ENCODE measurements at places on chromosomes 4 and X. TPM values are rescaled to one million over a fixed set of nuclear protein-coding genes. Genes with fewer than 3 reads are reported as not detected.

Gene PRICKLE3
- 7.2 TPM for total RNA-seq

Gene TCEAL3
- 10.5 TPM for total RNA-seq

Gene TKTL2
- total RNA-seq: not detected

Gene SHROOM3
- 1.6 TPM for total RNA-seq

Gene MTCP1
- 2.9 TPM for total RNA-seq

Gene UGT2B15
- total RNA-seq: not detected

Gene TSPAN7
- total RNA-seq: 9.6 TPM

Gene NEIL3
- total RNA-seq: 3.6 TPM

Gene TMPRSS11B
- not detected for total RNA-seq

Gene HNRNPD
- total RNA-seq: 25.5 TPM

Gene TLR3
- 2.9 TPM for total RNA-seq

Gene GYG2
- total RNA-seq: under 0.01 TPM

Gene EXOC1L
- not detected for total RNA-seq

Gene GAGE2A
- total RNA-seq: not detected

Gene TBC1D8B
- 4.2 TPM for total RNA-seq

Gene NPY1R
- total RNA-seq: not detected

Gene THAP6
- total RNA-seq: 9.0 TPM

Gene STPG2
- under 0.01 TPM for total RNA-seq

Gene CCDC158
- not detected for total RNA-seq

Gene FATE1
- total RNA-seq: not detected

Gene PLK4
- total RNA-seq: 5.2 TPM

Gene CWH43
- not detected for total RNA-seq

Gene ODAPH
- total RNA-seq: not detected

All from vein endothelial cell (primary cell).